Ovary (tissue), 10 donors: ENCODE measurements at places on chromosomes 1 and 21. TPM values are rescaled to one million over a fixed set of nuclear protein-coding genes. Genes with fewer than 3 reads are reported as not detected.

Gene ORC1
- 0.43 TPM for polyA plus RNA-seq

Gene WARS2
- 6.1 TPM for polyA plus RNA-seq

Gene GPATCH2
- polyA plus RNA-seq, result 6.2 TPM

Gene CD1C
- 6.6 TPM for polyA plus RNA-seq

Gene LMX1A
- polyA plus RNA-seq, result not detected

Gene ZNF695
- 0.23 TPM for polyA plus RNA-seq

Gene ARL8A
- 65.8 TPM for polyA plus RNA-seq

Gene ZFYVE9
- 12.9 TPM for polyA plus RNA-seq

Gene SVBP
- 39.6 TPM for polyA plus RNA-seq

Gene TSPEAR
- 0.13 TPM for polyA plus RNA-seq

Gene G0S2
- 41.5 TPM for polyA plus RNA-seq

Gene ETV3
- 8.0 TPM for polyA plus RNA-seq

Gene GJA8
- polyA plus RNA-seq, result not detected

DNA sequence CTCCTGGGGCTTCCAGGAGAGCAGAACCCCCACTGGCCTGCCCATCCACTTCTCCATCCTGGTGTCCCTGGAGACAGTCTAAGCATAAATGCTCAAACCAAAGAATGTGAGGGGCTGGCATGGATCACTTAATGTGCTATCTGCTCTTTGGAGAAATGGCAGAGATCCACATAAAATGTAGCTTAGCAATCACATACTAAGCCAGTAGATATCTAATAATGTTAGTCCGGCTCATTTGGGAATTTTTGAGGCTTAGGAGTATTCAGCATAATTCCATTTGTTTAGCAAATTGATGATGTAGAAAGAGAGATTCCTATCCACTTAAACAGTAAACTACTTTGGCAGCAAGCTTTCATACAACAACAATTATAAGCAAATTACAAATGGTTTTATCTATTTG, 90.7 kb downstream of the TENT5C start:
- DNase-seq, result no peak

DNA sequence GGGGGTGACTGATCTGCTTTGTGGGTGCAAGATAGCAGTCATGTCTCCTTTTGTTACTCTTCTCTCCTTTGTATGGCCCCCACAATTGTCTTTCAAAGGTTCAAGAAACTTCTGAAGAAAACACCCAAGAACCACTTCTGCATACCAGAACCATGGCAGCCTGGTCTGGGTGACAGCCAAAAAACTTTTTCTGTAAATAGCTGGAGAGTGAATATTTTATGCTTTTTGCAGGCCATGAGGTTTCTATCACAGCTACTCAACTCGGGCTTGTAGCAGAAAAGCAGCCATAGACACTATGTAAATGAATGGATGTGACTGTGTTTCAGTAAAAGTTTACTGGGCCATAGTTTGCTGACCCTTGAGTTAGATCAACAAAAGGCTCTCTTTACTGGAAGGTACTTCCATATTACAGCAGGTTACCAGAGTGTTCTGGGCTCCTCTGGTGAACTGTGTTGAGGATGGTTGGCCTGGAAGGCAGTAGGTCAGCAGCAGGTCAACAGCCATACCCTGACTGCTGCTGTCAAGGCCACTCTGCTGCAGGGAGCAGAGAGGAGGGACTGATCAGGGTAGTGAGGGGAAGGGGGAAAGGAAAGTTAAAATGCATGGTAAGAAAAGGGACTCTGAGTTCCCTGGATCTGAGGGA, 116.4 kb downstream of the GDAP2 start:
- no peak for DNase-seq

DNA sequence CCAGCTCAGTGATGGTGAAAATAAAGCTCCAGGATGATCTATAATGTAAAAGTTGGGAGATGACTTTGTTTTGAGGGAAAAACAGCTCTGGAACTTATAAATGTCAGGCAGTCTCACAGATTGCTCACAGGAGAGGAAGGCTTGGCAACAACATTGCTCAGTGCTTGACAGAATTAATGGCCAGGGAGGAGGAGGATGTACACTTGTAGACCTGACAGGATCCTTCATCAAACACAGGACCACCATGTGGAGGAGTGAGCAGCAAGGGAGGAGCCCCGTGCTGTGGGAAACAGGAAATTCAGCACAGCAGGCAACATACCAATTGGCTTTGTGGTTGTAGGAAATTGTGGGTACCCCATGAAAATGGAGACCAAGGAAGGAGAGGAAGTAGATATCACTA, 291.8 kb upstream of the CAMK1G start:
- no peak for DNase-seq

GRCh38 chr1:229884765-229885164, 182.3 kb upstream of the GALNT2 start:
- DNase-seq, result no peak

DNA sequence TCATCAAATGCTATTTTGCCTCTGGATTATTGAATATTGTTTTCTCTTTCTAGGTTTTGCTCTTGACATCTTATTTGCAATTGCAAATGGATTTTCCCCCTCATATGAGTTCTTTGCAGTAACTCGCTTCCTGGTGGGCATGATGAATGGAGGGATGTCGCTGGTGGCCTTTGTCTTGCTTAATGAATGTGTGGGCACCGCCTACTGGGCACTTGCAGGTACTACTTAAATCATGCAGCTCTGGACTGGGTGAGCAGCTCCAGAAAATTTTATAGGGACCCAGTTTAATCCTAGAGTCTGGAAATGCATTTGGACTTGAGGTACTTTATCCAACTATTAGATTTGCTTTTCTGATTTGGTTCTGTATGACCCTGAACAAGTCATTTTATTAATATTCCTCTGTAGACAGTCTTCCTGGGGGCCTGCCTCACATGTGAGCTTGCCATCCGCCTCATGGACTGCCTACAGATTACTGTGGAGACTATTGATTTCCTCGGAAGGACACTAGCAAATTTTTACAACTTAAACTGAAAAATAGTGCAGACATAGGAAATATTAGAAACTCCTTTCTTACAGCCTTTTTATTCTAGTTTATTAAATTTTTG, 44.5 kb downstream of the SLC22A15 start:
- no peak for DNase-seq

DNA sequence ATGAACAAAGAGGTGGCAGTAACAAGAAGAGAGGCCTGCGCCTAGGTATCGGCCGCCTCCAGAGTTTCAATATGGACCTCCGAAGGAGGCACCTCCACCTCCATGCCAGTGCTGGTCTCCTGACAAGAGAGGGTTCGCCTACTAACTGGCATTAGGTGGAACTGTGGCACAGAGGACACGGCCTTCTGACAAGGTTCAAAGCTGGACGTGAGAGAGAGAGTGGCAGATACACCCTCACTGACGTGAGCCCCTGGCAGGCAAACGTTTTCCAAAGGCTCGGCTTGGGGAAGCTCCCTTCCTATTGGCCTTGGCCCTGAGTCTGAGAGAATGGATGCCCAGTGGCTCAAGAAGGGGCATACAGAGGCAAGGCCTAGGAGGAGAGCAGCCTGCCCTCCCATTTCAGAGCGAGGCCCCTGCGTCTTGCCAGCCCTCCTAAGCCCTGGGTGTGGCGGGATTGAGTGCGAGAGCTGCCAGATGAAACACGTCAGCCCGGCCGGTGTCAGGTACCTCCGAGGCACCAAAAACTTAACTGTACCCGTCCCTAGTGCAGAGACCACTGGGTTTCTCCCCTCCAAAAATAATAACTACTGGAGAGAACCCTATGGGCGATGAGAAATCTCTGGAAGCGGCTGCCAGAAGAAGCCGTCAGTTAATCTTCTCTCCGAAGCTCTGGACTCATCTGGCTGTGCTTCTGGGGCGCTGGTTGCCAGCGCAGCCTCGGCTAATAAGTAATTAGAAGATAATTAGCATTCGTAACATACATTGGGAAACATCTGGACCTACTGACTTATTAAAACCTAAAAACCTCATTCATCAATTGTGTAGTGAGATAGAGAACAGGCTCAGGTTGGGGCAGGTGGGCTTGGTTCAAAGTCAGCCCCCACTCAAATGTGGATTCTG, 283.6 kb downstream of the NPHP4 start:
- DNase-seq, result no peak

DNA sequence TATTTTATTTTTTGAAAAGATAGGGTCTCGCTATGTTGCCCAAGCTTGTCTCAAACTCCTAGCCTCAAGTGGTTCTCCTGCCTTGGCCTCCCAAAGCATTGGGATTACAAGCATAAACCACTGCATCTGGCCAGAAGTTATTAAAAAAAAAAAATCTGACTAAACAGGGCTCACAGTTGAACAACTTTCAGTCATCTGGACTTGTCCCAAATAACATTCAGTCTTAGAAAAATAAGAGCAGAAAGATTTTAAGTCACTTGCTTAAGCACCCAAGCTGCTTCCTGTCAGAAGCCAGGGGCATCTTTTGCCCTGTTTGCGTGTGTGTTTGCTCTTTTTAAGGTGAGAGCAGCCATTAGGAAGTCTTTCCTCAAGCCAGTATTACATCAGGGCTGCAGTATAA, 286.8 kb downstream of the LMO4 start:
- DNase-seq, result no peak

DNA sequence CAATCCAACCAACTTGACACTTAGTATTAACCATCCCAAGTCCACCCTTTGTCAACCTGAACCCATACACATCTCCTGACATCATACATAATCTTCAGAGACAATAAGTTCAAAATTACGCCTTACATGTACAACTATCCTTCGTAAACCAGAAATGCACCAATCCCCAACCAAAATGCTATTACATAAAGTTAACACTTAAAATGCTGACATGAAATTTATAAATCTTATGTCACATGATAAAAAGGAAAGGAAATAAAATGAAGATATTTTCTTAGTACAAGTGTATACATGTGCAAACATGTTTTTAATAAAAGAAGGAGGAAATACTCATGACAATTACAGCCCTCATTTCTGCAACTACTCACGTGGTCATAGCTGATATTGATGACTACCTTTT, 95.0 kb downstream of the FCRL5 start:
- DNase-seq, result no peak

DNA sequence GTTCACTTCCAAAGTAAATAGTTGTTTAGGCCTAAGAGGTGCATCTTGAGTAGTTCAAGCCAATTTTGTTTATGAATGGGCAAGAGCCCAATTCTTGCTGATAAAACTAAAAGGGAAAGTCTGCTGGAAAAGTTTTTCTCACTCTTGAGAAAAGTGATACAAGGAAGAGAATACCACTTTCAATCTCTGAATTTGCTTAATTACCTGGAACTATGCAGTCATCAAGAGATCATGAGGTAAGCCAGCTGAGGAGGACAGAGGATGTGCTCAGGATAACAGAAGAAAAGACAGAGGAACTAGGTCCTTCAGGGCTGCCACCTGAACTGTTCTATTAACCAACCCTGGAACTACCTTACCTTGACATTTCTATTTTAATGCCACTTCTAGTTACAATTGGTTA, 42.2 kb downstream of the ILDR2 start:
- DNase-seq, result no peak

DNA sequence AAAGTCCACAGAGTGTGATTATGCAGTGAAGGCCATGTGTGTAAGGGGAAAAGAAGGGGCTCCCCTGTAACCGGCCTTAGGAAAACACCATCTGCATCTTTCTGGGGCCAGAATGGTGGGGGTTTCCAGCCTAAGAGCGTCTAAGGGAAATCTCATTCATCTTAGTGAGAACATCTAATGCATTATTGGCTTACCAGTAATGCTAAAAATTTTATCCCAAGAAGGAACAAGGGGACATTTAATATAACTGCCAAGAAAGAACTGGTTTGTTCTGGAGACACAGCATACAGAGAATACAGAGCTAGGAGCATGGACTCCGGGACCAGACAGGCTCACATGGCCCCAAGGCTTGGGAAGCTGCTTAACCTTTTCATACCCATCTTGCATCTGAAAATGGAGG, 58.3 kb upstream of the DSCAM start:
- no peak for DNase-seq

DNA sequence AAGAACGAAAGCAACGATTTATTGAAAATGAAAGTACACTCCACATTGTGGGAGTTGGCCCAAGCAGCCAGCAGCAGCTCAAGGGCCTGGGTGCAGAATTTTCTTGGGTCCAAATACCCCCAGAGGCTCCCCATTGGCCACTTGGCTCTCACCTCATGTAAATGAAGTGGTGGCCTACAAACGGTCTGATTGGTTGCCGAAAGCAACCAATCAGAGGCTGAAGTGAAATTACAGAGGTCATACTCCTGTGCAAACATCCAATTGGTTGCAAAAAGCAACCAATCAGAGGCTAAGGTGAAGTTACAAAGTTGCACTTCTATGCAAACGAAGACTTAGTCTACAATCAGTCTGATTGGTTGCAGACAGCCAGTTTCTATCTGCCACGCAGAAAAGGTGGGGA, 31.9 kb downstream of the FAM163A start:
- no peak for DNase-seq

GRCh38 chr1:54477153-54477561, 70.9 kb upstream of the ACOT11 start:
- no peak for DNase-seq

DNA sequence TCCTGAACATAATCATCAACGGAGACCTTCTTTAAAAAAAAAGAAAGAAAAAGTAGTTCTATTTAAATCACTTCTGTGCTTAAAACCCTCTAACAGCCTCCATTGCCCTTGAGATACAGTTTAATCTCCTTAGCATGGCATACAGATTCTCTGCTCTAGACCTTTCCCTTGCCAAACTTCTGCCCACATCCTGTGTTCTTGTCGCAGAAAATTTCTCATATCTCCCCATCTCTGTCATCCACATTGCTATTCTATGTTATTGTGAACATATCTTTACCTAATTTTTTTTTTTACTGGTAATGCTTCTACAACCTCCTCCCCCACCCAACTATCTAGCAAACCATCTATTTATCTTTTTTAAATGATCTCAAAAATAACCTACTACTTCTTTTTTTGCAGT, 135.7 kb upstream of the PROX1 start:
- DNase-seq, result no peak

DNA sequence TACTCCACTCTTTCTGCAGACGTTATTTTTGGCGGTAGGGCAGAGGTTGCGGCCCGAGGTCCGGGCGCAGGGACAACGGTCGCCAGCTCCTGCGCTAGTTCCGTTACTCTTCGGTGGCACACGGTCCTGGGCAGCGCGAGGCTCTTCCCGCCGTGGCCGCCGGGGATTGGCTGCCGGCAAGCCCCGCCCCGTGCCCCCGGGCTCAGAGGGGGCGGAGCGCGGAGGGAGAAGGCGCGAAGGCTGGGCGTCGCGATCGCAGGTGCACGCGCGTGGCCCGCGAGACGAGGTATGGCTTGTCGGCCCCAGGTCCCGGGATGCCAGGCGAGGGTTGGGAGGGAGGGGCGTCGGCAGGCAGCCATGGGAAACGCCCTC, 518 bp upstream of the SHE start:
- peak; percentile 49 for DNase-seq

GRCh38 chr1:20603504-20604464, 14.9 kb downstream of the CDA start:
- no peak for DNase-seq

- no peak for DNase-seq
Observed at GRCh38 chr1:153543736-153544135, 1.9 kb downstream of the S100A4 start.

GRCh38 chr1:16275591-16275990, 38.6 kb upstream of the CPLANE2 start:
- no peak for DNase-seq

DNA sequence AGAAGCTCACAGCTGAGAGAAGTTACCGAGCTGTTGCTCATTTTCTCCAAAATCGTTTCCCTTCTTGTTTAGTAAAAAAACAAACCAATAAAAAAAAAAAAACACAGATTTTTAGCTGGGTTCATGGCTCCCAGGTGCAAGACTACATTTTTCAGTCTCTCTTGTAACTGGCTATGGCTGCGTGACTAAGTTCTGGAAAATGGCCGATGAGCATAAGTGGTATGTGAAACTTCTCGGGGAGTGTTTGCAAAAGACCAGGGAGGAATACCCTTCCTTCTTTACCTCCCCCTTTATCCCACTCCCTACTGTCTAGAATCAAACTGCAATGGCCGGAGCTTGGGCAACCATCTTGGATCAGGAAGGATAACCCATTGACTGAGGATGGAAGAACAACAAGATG, 38.7 kb upstream of the KANK4 start:
- DNase-seq, result no peak
